ENCODE measurements at places on chromosomes 1 and 21.

DNA sequence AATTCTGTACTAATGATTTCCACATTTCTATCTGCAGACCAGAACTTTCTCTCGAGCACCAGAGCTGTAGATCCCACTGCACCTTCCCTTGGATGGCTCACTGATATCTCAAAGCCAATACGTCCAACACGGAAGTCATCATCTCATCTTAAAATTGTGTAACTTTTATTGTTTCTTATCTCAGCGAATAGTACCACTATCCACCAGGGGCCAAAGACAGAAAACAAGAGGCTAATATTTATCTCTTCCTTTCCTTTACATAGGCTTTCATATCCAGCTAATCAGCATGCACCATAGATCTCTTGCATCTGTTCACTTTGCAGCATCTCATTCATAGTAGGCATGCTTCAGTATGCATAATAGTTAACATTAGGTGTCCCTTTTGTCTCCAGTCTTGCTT, 303.6 kb downstream of the PTPRC start:
- DNase-seq, result no peak

GRCh38 chr1:37813529-37814145, 5.6 kb upstream of the YRDC start:
- DNase-seq, result no peak

DNA sequence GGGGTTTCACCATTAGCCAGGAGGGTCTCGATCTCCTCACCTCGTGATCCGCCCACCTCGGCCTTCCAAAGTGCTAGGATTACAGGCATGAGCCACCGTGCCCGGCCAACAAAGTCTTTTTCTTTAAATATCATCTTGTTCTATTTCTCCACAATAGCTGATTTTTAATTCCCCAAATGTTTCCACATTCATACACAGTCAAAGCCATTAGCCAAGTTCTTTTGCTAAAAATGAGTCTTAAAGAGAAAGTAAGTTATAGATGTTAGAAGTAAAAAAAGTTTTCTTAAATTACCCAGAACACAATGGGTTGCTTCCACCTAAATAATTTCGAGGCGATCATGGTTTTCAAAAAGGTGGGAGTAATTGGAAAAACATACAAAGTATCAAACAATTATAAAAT, 30.6 kb downstream of the C2CD2 start:
- DNase-seq, result no peak

GRCh38 chr21:44898851-44899767, 21.6 kb downstream of the ITGB2 start:
- no peak for DNase-seq

- DNase-seq, result no peak
Measured at GRCh38 chr1:206774093-206774492, 1.8 kb upstream of the IL10 start.

DNA sequence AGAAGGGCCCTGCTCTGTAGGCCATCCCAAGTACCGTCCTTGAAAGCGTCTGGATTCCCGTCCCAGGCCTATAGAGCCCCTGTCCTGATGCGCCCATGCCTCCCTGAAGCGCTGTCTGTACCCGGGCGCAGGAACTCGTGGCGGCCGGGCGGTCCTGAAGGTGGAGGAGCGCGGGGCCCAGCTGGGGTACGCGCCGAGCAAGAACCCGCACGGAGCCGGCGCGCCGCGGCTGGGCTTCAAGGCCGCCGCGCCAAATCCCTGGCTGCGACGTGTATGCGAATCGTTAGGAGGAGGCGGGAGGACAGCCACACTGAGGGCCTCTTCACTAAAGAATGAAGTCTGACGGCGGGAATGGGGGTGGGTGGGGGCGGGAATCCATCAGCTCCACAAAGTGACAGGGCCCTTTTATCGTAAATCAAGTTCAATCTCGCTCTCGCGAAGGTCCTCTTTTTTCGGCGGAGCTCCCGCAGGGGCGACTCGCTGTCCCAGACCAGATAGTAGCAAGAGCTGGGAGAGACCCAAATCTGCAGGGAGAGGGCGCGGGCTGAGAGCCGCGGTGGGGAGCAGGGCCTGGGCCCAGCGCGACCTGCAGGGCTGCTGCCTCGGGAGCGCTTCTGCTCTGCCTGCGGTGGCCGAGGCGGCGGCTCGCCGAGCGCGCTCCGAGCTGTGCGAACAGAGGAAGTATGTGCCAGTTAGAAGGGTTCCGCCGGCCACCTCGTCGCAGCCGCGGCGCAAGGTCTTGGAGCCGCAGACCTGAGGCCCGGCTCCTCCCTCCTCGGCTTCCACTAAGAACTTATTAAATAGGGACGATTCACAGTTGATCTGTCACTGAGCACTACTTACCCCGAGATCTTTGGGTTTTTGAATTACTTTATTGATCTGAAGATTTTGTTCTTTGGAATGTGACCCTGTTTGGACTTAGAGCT, 10.4 kb downstream of the BARHL2 start:
- no peak for DNase-seq

GRCh38 chr1:159925719-159926078, 392 bp upstream of the TAGLN2 start:
- peak; percentile 61 for DNase-seq

DNA sequence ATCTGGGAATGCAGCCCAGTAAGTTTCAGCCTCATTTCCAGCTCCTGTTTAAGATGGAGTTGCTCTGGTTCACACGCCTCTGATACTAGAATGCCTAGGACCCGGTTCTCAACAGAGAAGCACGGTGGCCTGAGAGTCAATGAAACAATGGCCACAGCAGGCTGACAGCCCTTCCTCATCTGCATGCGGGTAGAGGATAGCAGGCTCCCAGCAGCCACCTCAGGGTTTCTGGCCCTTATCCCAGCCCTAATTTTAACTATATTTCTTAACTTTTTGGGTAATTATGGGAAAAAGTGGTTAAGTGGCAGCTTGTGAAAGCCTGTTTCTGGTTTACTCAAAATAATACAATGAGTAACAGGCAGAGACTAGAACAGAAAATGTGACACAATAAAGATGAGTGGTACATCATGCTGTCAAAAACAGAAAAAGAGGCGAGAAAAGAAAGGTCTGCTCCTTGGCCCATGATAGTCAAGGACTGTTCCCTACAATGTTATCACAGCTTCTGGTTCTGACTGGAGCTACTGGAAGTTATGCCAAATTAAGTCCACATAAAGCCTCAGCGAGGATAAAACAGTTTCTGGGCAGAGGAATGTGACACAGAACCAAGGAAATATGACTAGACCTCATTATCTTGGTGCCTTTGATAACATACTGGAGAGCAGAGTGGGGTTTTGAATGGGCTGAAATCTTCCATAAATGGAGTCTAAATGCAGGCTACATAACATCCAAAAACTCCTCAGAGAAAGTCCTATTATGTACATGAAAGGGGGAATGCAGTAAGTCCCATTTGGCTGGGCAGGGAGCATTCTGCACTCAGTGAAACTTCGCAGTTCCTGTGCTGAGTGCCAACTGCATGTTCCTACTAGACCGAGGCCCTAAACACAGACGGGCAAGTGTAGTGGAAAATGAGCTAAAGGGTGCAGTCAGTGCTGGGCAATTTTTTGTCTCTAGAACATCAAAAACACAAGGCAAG, 92.1 kb downstream of the NIBAN1 start:
- peak; percentile 46 for DNase-seq

- no peak for DNase-seq
Measured at GRCh38 chr1:229383961-229384360, 41.1 kb upstream of the CCSAP start.
